Foreskin fibroblast (primary cell): ENCODE measurements at places on chromosomes 4 and X.
A peak's percentile ranks its signal among the peaks of the same experiment; 100 is the strongest.

GRCh38 chr4:1812720-1813119, 19.6 kb downstream of the FGFR3 start:
- DNase-seq, result no peak

DNA sequence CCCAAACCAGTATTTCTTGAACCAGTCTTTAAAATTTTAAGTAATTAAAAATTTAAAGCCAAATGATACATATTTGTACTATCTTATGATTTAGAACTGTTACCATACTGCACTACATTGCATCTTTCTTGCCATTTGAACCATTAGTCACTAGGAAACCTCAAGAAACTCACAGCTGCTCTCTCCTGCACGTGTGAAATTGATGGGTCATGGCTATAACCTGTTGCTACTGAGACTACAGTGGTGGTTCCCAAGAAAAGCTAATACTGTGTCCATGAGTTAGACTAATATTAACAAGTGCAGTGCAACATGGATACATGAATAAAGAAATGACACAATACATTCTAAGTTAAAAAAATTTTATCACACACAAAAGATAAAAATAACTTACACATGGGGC, 88.4 kb downstream of the PDE5A start:
- DNase-seq, result no peak

GRCh38 chr4:123244137-123244536, 152.5 kb upstream of the SPRY1 start:
- DNase-seq, result peak; percentile 62

DNA sequence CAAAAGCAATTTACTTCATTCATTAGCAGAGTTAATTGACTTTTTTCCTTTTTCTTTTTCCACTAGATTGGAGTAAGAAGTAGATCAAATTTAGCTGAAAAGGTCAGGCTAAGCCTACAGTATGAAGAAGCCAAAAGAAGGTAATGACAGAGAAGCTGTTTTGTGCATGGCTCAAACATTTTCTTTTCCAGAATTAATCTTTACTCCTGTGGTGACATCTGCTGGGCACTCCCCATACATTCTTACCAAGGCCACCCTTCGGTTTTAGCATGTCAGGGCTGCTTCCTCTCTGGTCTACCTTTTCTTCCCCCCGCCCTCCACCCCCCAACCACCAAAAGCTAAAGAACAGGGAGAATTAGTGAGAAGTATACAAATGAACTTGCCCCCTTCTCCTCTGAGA, 70.2 kb downstream of the CLDN22 start:
- DNase-seq, result peak; percentile 66

GRCh38 chrX:47321386-47321785, 49.0 kb upstream of the ZNF157 start:
- DNase-seq, result peak; percentile 29

- no peak for DNase-seq
These were observed 26.5 kb downstream of the OTUD4 start for GRCh38 chr4:145153904-145154298.

DNA sequence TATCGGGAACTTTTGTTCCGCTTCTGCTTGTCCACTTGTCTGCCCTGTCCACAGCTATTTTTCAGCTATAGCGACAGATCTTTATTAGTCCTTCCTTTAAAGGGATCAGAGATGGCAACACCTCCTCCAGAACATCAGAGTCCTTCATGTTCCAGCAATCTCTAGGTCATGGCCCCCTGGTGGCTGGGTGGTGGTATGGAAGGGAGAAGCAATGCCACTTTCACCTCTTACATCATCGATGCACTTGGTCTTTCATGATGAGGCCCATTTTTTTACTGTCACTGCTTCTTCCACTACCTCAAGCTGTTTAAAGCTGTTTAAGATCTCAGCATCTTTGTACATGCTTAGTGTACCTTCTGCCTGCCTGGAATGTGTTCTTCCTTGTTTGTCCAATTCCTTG, 106.7 kb downstream of the ARHGAP6 start:
- DNase-seq, result no peak

GRCh38 chr4:130233377-130234047, 1137.6 kb downstream of the C4orf33 start:
- no peak for DNase-seq

DNA sequence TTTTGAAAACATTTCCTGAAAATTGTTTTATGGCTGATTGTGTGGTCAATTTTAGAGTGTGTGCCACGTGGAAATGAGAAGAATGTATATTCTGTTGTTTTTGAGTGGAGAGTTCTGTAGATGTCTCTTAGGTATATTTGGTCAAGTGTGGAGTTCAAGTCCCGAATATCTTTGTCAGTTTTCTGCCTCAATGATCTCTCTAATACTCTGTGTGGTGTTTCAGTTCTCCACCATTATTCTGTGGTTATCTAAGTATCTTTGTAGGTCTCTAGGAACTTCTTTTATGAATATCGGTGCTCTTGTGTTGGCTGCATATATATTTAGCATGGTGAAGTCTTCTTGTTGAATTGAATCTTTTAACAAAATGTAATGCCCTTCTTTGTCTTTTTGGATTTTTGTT, 113.3 kb downstream of the LINC00632 start:
- DNase-seq, result no peak

GRCh38 chrX:150849996-150850720, 48.3 kb downstream of the CD99L2 start:
- DNase-seq, result no peak

GRCh38 chrX:132953354-132953753, 5.1 kb downstream of the HS6ST2 start:
- no peak for DNase-seq

GRCh38 chr4:15725608-15726007, 22.7 kb downstream of the BST1 start:
- DNase-seq, result no peak

GRCh38 chr4:38266616-38267015, 306.4 kb downstream of the PTTG2 start:
- DNase-seq, result peak; percentile 16

GRCh38 chrX:121457096-121457495, 409.7 kb downstream of the GLUD2 start:
- no peak for DNase-seq

GRCh38 chr4:97560009-97560408, 583.3 kb downstream of the STPG2 start:
- no peak for DNase-seq

DNA sequence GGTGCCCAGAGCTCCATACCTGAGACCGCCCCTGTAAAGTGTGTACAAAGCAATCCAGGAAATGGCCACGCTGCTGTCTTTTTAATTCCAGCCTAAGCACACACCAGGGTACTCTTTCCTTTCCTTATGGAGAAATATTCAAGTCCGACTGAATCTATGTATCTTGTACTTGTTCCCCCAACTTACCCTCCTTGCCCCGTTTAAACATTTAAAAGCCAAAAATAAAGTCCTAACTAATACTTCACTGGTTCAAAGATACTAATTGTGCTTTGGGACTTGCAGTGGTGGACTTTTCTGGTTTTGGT, 731 bp upstream of the AMMECR1 start:
- no peak for DNase-seq

DNA sequence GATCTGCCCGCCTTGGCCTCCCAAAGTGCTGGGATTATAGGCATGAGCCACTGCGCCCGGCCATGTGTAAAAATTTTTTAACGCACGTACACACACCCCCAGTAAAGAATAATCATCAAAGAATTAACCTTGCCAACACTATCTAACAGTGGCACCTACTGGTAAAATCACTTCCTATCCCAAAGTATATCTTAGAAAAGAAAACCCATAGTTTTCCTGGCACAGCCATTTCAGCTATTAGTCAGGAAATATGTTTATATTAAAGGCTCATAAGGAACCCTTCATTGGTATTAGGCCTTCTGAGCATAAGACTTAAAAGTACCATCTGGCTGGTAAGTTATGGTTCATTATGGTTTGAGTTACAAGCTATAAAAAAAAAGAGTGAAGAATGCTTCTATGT, 14.1 kb downstream of the S100G start:
- DNase-seq, result peak; percentile 20

DNA sequence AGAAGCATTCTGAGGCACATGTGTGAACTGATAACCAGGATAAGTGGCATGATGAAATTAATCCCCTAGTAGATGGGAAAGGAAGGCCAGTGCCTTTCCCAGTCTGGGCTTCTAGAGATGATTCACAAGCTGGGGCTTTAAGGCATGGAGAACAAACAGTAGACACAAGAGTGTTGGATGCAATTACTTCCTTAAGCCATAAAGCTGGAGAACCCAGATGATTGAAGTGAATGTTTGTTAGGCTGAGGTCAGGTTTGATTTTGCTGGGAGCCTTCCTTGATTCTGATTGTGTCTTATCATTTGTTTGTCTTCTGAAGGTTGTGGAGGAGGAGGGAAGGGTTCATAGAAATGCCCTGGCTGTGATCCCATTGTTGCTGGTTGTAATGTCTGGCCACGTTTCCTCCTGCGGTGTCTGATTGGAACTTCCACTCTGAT, 125.2 kb downstream of the NHS start:
- peak; percentile 25 for DNase-seq

GRCh38 chr4:86963697-86964096, 28.9 kb downstream of the AFF1 start:
- DNase-seq, result peak; percentile 35

- peak; percentile 35 for DNase-seq
These were observed 82.5 kb downstream of the RBM47 start for GRCh38 chr4:40546969-40547788.

GRCh38 chr4:86848732-86849619, at the start of gene SLC10A6:
SLC10A6 (minus strand) TSS chr4:86849384; CDS start chr4:86849115, 269 bp downstream.
- no peak for DNase-seq

DNA sequence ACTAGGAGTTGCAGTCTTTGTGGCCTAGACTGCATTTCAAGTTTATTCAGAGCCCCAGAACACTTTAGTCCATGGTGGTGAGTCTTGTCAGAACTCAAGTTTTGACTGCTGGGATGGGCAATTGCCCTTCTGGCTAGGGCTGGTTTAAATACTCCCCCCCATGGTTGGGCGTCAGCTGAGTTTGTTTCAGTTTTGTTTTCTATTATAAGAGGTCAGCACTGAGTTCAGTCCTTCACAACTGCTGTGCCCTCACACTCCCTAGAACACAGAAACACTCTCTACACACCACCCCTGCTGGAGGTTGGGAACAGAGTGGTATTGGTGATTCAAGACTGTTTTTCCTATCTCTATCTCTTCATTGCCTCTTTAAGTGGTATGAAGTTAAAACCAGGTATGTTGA, 217.0 kb downstream of the GUCY2F start:
- DNase-seq, result no peak

- DNase-seq, result no peak
These were observed 446.8 kb downstream of the TRAM1L1 start for GRCh38 chr4:116638592-116638991.

DNA sequence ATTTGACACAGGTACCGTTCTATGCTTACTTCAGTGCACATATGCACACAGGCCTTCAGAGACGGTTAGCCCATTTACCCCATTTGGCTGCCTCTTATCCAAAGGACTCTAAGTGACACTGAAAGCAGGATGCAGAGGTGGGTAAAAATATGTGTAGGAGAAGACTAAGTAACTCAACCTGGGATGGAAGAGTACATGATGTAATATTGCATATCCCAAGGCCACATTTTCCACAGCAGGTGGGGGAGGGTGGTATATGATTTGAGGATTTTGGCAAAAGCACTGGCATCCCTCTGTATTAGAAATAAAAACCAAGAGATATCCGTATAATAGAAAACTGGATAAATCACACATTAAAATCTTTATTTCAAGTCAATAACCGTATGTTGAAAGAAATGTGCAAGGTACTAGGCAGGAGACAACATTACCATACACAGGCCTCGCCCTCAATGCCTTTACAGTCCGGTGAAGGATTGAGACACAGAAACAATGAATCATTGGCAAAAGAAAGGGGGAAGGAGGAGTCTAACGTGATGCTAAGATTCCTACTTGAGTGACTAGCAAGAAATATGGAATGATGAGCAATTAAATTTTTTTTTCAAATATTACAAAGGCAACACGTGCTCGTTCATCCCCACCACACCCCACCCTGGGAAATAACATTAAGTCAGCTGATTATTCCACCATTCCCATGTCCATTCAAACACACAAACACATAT, 161.0 kb upstream of the RASGEF1B start:
- no peak for DNase-seq

DNA sequence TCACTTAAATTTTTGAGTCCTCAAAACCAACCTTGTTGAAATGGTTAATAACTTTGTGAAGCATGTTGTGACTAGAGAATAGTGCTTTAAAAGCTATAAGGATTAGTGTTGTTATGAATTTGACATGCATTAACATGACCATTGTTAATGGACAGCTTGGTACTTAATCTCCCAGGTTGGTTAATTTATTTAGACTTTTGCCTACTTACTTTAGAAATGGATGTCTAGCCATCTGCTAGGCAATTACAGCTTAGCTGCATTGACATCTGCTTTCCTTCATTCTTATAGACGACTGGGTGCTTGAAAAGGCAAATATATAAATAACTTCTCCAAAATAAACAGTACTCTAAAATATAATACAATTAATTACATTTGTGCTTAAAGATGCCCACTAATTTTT, 368.0 kb downstream of the CCSER1 start:
- no peak for DNase-seq

- DNase-seq, result no peak
These were observed 30.9 kb downstream of the YTHDC1 start for GRCh38 chr4:68319040-68319439.

DNA sequence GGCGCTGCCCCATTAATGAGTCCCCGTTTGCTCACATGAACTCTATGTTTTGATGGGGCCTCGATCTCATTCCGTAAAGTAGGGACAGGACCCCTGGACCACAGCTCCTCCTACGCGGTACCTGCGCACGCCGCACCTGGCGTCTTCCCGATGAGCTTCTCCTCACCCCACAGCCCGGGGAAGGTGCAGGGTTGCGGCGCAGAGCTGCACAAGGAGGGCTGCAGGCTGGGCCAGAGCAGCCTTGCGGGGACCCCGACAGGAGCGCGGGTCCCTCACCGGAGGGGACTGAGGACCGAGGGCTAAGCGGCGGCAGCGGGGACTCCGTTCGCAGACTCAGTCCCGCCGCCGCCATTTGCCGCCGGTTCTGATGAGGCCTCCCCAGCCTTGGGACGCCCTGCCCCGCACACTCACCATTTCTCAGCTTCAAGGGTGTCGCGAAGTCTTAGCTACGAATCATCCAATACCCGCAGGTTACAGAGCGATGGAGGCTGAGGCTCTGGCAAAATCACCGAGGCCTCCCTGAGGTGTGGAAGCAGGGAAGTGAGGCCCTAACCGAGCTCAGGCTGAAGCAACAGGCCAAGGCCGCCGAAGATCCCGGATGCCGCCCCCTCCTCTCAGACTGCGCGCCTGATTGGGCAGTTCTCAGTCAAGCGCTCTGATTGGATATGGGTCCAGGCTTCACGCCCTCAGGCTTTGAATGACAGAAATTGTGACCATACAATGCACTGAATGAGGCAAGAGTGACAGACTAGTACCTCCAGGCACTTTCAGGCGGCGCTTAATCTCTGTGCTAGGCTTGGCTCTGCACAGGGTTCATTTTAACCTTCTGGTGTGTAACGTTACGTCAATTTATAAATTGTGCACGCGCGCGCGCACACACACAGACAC, 25.1 kb downstream of the ZNF721 start:
- DNase-seq, result peak; percentile 99

- DNase-seq, result peak; percentile 74
These were observed 64.0 kb downstream of the HHIP start for GRCh38 chr4:144709793-144710525.

GRCh38 chr4:67084783-67085182, 460.5 kb downstream of the CENPC start:
- DNase-seq, result no peak

GRCh38 chr4:5469861-5470260, 238.5 kb downstream of the EVC2 start:
- no peak for DNase-seq
